T follicular helper cell (primary cell): ENCODE measurements at places on chromosomes 12 and 14.

DNA sequence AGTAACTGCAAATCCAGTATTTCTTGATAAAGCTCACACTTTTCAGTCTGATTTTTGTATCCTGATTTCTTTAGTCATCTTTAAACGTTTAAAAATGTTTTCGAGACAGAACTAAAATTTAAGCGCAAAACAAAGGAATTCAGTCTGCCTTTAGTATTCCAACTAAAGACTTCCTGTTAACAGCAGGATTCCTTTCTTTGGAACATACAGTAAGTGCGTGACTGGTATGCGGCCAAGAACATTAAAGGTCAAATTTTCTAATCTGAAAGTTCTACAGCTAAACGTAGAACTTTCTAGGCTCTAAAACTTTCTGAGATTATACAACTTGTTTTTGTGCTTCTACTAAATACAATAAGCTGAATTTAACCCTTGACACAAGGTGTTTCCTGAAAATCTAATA, 9.9 kb downstream of the SAV1 start:
- no peak for DNase-seq

- DNase-seq: no peak
Observed at GRCh38 chr12:62934239-62934798, 631 bp downstream of the PPM1H start.

- no peak for DNase-seq
Observed at GRCh38 chr12:4858386-4858785, 51.3 kb upstream of the KCNA1 start.

- DNase-seq: no peak
Observed at GRCh38 chr14:85789506-85789905, 259.6 kb downstream of the FLRT2 start.

GRCh38 chr14:71482671-71483070, 449.6 kb upstream of the RGS6 start:
- DNase-seq: no peak

- DNase-seq: no peak
Observed at GRCh38 chr12:48903363-48903981, 21.8 kb downstream of the FKBP11 start.

GRCh38 chr12:6745741-6746525, 7.0 kb downstream of the MLF2 start:
- no peak for DNase-seq

DNA sequence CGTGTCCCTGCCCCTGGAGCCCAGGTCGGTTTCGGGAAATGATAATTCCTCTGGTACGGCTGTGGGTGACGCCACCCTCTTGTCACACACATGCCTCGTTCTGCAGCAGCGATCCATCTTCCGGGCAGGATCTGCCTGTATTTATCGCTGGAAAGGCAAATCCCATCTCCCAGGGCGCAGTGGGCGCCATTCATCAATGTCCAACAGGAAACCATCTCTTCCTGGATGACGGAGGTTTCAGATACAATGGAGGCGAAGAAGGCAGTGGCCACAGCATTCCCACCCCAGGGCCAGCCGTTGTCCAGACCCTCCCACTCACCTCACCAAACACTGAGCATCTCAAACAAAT, 74.2 kb downstream of the NOC4L start:
- DNase-seq: no peak

DNA sequence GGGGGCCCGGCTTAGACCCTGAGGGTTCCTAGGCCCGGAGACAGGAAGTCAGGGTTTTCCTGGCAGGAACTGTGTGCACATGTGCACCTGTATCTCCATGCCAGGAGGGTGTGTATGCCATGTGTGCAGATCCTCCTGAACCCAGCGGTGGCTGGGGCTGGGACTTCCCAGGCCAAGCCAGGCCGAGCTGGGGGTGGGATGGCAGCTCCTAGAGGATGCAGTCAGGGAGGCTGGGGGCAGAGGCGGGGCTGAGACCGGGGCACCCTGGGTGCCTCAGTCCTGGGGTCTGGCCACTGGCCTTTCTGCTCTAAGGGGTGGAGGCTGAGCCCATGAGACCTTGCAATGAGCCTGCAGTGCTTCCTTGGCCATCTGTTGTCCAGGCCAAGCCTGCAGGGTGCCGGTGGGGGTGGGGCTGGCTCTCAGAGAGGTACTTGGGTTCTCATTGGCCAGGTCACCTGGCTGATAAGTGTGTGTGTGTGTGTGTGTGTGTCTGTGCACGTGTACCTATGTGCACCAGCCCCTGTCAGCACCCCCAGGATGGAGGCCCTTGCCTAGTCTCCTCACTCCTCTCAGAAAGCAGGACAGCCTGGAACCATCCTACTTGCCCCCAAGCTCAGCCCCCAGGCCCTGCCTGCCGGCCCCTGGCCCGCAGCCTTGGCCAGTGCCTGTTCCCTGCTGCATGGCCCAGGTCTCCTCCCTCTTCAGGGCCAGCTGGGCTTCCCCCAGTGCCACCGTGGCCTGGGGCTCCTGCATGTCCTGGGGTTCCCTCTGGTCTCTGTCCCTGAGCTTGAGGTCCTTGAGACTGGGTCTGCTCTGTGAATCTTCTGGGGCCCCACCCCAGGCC, 10.6 kb upstream of the TNFAIP2 start:
- DNase-seq: no peak

GRCh38 chr14:70173569-70173968, 15.2 kb downstream of the SLC8A3 start:
- DNase-seq: no peak

- DNase-seq: no peak
Observed at GRCh38 chr14:67722293-67722692, 20.6 kb downstream of the RDH12 start.

- no peak for DNase-seq
Observed at GRCh38 chr14:22685467-22685866, 41.3 kb upstream of the OR6J1 start.

GRCh38 chr14:50319721-50320120, 7.6 kb downstream of the DMAC2L start:
- no peak for DNase-seq

DNA sequence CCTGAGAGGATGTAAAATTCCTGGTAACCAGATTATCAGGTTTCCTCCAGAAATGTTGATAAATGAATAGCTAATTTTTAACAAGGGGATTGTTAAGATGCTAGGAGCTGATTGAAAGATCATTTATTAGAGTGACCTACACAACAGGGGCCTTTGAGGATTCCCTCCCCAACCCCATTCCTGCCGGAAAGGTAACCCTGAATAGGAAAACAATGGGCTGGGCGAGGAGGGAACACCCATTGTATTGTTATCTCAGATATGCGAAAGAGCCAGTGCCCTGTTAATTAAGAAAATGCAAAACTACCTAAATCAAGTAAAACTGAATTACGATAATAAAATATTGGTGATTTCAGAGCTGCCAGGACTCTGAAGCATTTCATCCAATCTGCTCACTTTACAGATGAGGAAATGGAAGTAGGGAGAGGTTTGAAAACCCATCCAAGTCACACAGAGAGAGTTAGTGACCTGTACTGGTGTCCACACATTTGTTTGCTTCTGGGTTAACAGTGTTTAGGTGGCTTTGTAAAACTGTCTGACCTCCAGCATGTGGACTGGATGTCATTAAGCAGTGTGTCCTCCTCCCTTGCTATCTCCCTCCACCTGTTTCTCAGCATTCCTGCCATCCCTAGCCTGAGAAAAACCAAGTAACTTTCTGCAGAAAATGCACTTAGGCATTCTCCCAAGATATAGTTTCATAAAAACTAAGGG, 214.8 kb downstream of the TTC6 start:
- DNase-seq: no peak

- no peak for DNase-seq
Observed at GRCh38 chr12:75738486-75738885, 227.1 kb upstream of the KRR1 start.

DNA sequence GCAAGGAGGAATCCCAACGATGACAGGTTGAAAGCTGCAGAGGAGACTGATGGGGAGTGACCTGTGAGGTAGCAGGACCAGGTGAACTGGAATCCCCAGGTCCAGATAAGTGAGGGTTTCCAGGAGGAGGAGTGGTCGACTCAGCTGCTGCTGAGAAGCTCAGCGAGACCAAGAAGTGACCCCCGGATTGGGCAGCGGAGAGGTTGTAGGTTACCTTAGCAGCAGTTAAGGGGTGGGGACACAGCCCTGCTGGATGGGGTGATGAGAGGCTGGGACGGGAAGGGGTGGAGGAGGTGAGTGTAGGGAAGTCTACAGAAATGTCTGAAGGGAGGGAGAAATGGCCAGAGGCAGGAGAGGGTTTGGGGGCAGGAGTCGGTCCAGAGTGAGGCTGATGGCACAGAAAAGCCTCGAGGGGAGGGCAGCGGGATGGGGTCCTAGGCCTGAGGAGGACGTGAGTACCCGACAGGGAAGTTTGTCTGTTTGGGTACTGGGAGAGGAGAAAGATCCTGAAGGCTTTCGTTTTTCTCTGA, 2.6 kb upstream of the RCOR1 start:
- DNase-seq: no peak

- no peak for DNase-seq
Observed at GRCh38 chr12:122026706-122027333, 5.1 kb downstream of the BCL7A start.

- no peak for DNase-seq
Observed at GRCh38 chr12:54388237-54389133, 4.0 kb upstream of the ZNF385A start.

DNA sequence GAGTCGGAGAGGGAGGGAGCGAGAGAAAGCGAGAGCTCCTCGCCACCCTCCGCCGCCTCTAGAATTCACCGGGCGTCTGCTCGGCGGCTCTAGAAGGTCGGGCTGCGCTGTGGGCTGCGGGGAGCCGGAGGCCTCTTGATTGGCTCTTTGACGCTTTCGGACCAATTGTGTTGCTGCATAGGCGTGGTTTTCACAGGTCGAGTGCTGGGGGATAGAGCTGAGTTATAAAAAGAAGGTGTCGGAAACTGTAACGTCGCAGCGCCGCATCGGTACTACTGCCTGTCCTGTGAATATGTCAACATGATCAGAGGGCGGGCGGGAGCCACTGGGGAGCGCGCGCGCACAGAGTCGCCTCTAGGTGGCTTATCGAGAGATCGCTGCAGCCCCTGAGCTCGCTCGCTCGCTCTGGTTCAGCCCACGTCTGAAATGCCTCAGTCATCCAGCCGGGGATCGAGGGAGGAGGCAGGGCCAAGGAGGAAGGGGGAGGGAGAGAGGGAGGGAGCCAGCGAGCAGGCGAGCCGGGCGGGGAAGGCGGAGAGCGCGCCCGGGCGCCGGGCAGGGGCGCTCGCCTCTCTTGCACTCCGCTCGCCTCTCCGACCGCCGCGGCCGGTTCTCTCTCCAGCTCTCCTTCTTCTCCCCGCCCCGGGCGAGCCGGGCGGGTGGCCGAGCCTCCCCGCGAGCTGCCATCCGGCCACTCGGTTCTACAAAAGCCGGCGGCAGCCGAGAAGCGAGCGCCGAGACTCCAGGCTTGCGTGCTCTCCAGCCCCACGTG, at the start of gene TBX3:
Gene TBX3, minus strand, starts transcription at position 78 of the 772 bp plus-strand sequence. CDS start 975 bp downstream, outside the sequence.
- peak; percentile 16 for DNase-seq

- no peak for DNase-seq
Observed at GRCh38 chr12:40078266-40078665, 27.6 kb downstream of the SLC2A13 start.

DNA sequence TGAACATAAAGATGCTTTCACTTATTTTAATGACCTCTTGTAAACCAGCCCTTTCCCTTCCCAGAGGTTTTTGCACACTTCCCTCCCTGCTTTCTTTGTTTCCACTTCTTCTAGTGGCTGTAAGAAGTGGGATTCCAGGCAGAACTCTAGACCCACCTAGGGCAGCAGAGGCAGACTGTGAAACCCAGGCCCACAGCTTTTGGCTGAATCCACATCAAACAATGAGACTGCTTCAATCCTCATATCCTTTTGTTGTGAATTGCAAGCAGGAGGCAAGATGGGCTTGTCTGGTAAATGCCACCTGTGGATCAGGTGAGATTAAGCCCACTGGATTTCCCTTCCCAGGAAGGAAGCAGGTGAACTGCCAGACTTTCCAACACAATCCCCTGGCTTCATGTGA, 12.8 kb downstream of the CCDC177 start:
- DNase-seq: no peak

DNA sequence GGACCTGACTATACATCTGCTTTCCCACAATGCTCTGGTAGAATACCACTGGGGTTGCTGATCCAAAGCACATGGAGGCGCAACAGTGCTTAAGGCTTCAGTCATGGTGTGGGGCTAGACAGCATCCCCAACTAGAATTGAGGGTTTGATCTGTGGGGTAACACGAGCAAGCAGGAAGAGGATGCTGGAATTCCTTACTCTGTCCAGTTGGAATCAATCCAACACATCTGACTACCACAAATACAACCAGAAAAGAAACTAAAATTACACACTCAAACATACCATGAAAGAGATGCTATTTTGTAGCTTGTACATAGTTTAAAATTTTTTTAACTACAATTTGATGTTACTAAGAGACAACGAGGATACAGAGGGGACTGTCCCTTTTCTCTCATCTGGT, 40.4 kb upstream of the GTF2A1 start:
- no peak for DNase-seq
